ENCODE measurements at places on chromosomes 5 and 9.

GRCh38 chr9:95167998-95168397 lies 149.5 kb downstream of the FANCC start:
- peak; percentile 63 for DNase-seq

DNA sequence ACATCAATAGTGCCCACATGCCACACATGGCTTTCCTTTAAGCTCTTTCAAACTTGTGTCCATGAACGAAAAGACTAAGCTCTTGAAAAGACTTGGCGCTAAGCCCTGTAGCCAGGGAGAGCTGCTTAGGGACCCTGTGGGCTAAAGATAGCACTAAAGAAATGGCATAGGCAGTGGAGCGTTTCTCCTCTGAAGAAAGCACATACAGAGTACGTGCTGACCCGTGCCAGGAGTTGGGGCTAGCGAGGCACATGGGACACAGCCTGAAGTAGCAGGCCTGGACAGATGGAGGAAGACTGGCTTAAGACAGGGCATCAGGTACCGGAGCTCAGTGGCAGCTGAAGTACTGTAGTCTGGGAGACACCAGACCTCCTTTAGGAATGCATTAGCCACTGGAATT lies 39.7 kb downstream of the ADGRV1 start:
- no peak for DNase-seq

- no peak for DNase-seq
Observed at GRCh38 chr9:133099726-133100505, 21.1 kb downstream of the RALGDS start.

GRCh38 chr5:122517091-122517490 lies 205.1 kb downstream of the SNCAIP start:
- no peak for DNase-seq

GRCh38 chr9:70080481-70081119 lies 37.0 kb downstream of the MAMDC2 start:
- no peak for DNase-seq

- DNase-seq: peak; percentile 64
Observed at GRCh38 chr5:67770431-67771025, 445.0 kb upstream of the PIK3R1 start.

DNA sequence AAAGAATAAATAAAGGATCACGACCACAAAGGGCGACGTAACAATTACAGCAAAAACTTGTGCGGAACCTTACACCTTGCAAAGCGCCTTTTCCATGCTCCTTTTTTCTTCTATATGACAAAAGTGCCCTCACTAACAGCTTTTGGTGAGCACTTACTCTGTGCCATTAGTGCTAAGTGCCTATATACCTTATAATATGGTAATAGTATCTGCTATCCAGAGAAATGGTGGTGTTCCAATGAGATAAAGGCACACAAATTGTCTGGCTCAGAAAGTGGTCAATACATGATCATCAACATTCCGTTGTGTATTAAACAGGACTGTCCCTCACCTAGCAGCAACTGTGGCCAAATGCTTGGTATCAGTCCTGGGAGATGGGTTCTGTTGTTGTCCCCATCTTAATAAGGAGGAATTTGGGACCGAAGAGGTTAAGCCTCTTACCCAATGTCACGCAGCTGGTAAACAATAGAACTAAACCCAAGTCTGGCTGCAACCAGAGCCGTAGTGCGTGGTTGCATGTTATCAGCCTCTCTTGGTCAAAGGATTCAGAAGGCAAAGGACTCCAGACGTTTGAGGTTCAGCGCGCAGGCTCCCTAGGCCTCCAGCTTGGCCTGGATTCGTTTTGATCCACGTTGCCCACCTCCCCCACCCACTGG lies 564 bp upstream of the TOR2A start:
- no peak for DNase-seq

DNA sequence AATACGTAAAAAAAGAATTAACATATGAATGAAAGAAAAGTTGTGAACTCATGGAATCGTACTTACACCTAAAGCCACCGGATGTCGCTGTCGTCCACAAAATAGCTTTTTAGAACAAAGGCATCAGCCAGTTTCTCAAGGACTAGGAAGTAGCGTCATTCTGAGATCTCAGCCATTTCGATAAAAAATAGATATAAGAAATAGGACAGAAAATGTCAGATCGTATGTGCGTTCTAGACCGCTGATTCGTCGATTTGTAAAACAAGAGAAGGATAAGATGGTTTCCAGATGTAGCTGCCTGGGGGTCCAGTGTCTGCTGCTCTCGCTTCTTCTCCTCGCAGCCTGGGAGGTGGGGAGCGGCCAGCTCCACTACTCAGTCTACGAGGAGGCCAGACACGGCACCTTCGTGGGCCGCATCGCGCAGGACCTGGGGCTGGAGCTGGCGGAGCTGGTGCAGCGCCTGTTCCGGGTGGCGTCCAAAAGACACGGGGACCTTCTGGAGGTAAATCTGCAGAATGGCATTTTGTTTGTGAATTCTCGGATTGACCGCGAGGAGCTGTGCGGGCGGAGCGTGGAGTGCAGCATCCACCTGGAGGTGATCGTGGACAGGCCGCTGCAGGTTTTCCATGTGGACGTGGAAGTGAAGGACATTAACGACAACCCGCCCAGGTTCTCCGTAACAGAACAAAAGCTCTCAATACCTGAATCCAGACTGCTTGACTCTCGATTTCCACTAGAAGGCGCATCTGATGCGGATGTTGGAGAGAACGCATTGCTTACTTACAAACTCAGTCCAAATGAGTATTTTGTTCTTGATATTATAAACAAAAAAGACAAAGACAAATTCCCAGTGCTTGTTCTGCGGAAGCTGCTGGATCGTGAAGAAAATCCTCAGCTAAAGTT lies at the start of gene PCDHA10:
Gene PCDHA10, plus strand, starts transcription at position 126 of the 903 bp plus-strand sequence. Its CDS starts 152 bp downstream, at position 278.
- peak; percentile 26 for DNase-seq

DNA sequence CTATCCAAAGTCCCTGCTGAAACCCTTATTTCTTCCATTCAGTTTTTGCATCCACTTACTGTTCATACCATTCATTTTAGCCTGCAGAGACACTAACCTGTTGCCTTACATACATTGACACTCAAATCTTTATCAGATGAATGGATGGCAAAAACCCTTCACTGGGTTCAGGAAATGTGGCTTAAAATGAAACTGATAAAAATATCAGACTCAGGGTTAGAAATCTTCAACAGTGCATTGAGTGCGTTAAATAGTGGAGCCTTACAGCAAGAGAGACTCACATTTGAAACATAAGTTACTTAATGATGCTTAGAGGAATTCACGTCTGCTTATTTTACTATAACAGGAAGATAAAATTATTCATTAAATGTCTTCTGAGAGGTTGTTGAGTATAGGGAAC lies 28.0 kb upstream of the BNC2 start:
- DNase-seq: no peak

GRCh38 chr5:178240766-178241165 lies 8.2 kb upstream of the PHYKPL start:
- DNase-seq: no peak

DNA sequence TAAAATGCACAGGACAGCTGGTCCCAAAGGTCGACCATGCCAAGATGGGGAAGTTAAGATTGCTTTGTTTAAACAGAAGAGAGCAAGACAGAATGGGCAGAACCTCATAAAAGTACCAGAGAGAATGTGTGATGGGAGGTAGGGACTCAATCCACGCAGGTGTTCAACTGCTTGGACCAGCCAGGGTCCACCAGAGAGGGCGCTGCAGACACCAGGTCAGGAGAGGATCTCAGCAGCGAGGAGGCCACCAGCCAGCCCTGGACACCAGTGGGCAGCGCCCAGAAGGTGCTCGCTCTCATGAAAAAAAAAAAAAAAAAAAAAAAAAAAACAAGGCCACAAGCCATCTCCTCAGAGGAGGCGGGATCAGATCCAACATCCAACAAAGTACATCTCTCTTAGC lies 81.8 kb downstream of the SHC3 start:
- no peak for DNase-seq

- DNase-seq: no peak
Observed at GRCh38 chr5:167512111-167512510, 779.3 kb upstream of the WWC1 start.

All from NCI-H226 (cell line).